ENCODE measurements at places on chromosomes 4 and X. TPM values are rescaled to one million over a fixed set of nuclear protein-coding genes. Genes with fewer than 3 reads are reported as not detected.

The FRG2 gene
- total RNA-seq: not detected

The KLF3 gene
- 51.8 TPM for total RNA-seq

- no peak for DNase-seq
Observed at GRCh38 chrX:15816886-15817285, 26.6 kb downstream of the ZRSR2 start.

The VCX gene
- total RNA-seq: not detected

The TXK gene
- 0.97 TPM for total RNA-seq

All from endothelial cell of umbilical vein (primary cell).